ENCODE measurements at places on chromosomes 3 and 15. TPM values are rescaled to one million over a fixed set of nuclear protein-coding genes. Genes with fewer than 3 reads are reported as not detected.

Gene GADL1
- not detected for total RNA-seq

Gene SLC25A26
- total RNA-seq = 21.5 TPM

Gene TRIM42
- total RNA-seq = not detected

Gene STT3B
- 202 TPM for total RNA-seq
